ENCODE measurements at places on chromosomes 6 and 20.

DNA sequence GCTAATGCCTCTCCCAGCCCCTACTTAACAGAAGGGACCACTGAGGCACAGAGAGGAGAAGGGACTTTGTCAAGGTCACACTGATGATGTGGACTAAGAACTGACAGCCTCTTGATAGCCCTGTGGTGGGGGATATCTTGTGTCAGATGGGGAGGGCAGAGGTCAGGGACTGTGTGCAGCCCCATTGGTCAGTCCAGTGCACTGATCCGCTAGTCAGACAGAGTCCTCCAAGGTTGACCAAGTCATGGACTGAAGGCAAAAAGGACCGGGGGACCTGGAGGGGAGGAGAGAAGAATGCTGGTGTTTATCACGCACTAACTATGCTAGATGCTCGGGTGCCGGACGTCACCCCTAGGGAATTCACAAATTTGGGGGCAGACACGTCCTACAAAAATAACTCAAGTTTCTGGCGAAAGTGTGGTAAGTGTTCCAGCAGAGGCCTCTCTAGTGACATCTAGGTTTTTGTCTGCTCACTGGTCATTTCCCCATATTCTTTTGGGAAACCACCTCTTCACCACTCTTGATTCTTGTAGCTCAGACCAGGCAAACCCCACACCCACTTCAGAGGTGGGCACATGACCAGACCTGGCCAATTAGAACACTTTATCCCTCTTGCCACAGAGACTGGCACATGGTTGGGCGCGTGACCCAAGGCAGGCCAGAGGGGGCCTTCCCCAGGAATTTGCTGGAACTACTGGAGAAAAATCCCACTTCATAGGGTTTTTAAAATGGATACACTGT, 21.0 kb downstream of the TCF15 start:
- no peak for DNase-seq

- no peak for DNase-seq
Observed at GRCh38 chr6:84657486-84657885, 106.9 kb downstream of the TBX18 start.

- DNase-seq = peak; percentile 79
Observed at GRCh38 chr6:36912586-36912985, 26.8 kb downstream of the C6orf89 start.

DNA sequence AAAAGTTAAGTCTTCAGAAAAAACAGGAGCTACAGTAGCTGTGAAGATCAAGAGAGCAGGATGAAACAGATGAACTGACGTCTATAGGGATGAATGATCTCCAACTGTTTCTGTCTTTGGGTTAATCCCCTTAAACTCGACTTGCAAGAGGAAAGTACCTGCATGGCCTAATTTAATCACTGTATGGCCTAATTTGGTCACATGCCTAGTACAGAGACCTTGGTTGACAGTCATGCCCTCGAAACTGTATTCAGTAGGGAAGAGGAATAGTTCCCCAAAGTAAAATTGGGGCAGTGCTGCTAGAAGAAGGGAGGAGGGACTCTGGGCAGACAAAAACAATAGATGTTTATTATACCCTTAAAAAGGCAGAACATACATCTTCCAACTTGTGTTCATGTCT, 10.0 kb upstream of the SMAP1 start:
- DNase-seq = no peak

DNA sequence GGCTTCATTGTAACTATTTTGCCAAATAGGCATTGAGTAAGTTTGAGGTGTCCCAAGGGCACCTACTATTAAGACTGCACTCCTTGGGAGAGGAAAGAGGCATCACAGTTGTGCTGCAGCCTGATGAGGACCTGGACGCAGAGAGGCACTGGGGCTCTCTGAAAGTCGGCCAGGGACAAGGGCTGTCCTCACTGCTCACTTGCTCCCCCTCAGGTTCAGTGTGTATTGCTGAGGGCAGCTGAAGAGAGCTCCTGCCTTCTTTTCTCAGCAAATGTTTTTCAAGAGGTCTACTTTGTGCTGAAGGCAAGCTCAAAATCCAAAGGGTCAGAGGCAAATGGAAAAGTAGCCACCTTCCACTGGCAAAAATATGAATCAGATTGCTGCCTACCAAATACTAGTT, 331.8 kb downstream of the RIMS1 start:
- no peak for DNase-seq

- no peak for DNase-seq
Observed at GRCh38 chr6:149160943-149161342, 156.6 kb upstream of the TAB2 start.

DNA sequence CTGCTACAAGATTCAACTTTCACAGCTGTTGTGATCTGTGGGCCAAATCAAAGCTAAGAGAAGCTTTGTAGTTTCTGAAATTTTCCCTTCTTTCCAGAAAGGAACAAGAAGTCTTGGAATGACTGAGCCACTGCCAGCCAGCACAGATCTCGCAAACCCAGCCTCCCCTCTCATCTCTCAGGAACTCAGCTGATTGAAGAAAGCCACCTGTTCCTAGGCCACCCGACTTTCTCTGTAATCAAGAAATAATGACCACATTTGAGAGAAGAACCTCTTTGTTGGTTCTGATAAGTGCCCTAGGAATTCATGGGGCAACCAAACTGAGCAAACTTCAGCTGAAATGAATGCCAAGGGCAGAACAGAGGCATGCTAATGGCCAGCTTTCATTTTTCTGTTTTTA, 61.7 kb downstream of the HDGFL1 start:
- DNase-seq = no peak

GRCh38 chr6:158361961-158362669, 49.9 kb downstream of the TULP4 start:
- peak; percentile 53 for DNase-seq

GRCh38 chr20:34703424-34704176, 544 bp upstream of the TP53INP2 start:
- DNase-seq = no peak

DNA sequence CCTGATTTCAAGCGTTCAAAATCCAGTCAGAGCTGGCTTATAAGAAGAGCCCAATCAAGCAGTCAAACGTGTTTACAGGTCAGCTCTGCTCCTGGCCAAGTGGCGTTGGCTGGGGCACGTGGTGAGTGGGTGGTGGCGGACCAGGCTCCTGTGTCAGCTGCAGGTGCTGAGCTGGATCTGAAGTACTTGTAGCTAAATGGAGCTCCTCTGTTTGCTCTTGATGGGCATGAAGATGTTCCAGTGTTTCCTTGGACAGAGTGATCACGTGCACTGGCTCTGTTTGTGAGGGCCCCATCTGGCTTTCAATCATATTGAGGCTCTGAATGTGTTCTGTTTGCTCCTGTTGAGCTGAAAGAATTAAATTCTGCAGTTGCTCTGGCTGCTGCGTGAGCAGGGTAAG, 10.2 kb upstream of the MICAL1 start:
- DNase-seq = no peak
